ENCODE measurements at places on chromosomes 2 and 18.
A peak's percentile ranks its signal among the peaks of the same experiment; 100 is the strongest.

- DNase-seq, result no peak
Measured at GRCh38 chr2:182918961-182919652, 52.7 kb upstream of the FRZB start.

DNA sequence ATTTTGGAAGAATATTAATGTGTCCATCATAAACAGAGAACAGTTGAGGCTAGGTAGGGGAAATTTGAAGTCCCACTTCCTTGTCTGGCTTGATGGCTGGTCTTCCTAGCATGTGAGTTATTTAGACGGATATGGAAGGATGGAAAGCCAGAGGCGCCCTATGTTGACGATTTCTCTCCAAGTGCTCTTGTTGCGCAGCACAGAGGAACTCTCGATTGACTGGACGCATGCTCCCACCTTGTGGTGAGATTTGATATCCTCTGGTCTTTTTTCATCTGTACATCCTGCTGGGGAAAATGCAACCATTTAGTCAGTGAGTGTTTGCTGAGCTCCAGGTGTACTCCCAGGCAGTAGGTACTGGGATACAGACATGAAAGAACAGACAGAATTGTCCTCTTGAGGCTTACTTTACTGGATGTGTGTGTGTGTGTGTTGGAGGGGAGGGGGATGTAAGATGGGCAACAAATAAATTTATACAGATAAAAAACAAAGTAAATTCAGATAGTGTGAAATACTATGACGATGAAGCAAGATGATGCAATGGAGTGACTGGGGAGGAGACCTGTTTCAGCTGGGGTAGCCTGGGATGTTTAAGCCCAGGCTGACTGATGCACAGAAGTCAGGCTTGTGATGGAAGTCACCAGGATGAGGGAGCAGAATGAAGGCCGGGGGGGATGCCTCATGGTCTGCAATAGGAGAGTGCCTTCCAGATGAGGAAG lies 137.2 kb downstream of the TRIM43 start:
- DNase-seq, result peak; percentile 44

GRCh38 chr2:85838181-85838580 lies 50.6 kb downstream of the ST3GAL5 start:
- no peak for DNase-seq

- DNase-seq, result no peak
Measured at GRCh38 chr2:164882276-164882675, 40.7 kb upstream of the COBLL1 start.

Data from stimulated activated CD4-positive, alpha-beta T cell treated with anti-CD3 and anti-CD28 coated beads, Interleukin-15, amount 100 ng/mL, for 24 hours (primary cell).